ENCODE measurements at places on chromosomes 7 and 10.

- no peak for DNase-seq
Observed at GRCh38 chr10:116001262-116001857, 271.6 kb downstream of the GFRA1 start.

- DNase-seq: no peak
Observed at GRCh38 chr7:142412551-142413193, 154.8 kb upstream of the PRSS58 start.

GRCh38 chr7:137772748-137773147 is 74.0 kb downstream of the DGKI start:
- DNase-seq: peak; percentile 65

DNA sequence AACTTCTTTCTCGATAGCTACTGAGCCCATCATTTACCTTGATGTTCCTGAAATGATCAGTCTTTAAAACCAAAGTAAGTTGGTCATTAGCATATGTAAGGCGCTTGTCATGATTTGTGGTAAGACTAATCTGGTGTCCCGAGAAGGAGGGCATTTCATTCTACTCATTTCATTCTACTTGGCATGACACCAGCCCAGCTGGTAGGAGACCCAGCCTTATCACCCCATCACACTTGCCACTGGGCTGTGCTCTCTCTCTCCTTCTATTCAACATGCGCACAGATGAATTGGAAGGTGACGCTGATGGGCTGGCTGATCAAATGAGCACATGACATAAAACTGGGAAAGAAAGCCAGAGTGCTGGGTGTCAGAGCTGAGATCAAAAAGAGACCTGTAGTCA is 65.7 kb downstream of the CRTAC1 start:
- no peak for DNase-seq

DNA sequence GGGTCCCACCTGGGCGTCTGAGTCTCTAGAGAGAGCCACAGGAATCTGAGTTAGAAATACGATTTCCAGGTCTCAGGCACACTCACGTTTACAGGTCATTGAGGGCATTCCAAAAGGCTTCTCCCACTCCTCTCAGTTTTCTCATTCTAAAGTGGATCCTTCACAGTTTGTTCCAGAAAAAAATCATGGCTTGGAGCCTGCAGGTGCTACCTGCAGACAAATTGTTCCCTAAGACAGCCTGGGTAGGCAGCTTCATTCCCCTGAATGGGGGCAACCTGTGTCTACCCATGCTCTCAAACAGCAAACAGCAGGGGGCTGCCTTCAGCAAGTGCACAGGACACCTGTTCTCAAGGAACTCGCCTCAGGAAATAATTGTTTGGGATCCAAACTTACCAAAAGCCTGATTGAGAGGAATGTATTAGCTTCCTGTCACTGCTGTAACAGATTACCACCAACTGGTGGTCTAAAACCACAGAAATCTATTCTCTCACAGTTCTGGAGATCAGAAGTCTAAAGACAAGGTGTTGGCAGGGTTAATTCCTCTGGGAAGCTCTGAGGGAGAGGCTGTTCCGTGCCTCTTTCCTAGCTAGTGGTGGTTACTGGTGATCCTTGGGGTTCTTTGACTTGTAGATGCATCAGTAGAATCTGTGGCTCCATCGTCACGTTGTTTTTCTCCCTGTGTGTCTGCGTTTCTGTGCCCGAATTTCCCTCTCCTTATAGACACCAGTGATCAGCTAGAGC is 117.2 kb downstream of the RAB11FIP2 start:
- DNase-seq: no peak

- DNase-seq: no peak
Observed at GRCh38 chr10:11245095-11245479, 227.4 kb downstream of the CELF2 start.
